ENCODE measurements at places on chromosomes 4 and X. TPM values are rescaled to one million over a fixed set of nuclear protein-coding genes. Genes with fewer than 3 reads are reported as not detected.

The CT45A7 gene
- not detected for polyA plus RNA-seq

The ZCCHC12 gene
- not detected for polyA plus RNA-seq

The LIMCH1 gene
- polyA plus RNA-seq: 5.5 TPM

The ARMCX4 gene
- 11.9 TPM for polyA plus RNA-seq

DNA sequence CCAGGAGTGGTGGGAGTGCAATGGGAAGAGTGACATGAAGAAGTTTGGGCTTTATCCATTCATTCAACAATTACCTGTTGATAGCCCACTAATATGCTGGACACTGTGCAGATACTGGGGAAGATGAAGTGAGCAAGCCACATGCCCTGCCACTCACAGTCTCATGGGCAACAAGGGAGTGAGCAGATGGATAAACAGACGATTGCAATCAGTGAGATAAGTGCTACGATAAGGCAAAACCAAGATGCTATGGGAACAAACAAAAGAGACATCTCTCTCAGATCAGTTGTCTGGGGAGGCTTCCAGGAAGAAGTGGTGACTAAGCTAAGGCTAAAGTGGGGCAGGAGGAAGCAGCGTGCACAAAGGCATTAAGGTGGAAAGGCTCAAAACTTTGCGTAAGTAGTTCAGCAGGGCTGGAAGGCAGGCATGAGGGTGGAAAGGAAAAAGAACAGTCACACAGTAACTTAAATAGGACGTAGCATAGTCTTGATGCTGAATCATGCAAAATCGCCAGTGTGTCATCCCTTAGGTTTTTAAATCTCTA is 31.7 kb downstream of the GAB3 start:
- H3K27ac ChIP-seq: no peak overlapping the region
- H3K4me3 ChIP-seq: no peak overlapping the region
- H3K27me3 ChIP-seq: peaks cover 15% of the 10 kb centered on the region
- no peaks in the 10 kb centered on the region for H3K4me1 ChIP-seq
- no peaks in the 10 kb centered on the region for H3K36me3 ChIP-seq
- DNase-seq: no peak

DNA sequence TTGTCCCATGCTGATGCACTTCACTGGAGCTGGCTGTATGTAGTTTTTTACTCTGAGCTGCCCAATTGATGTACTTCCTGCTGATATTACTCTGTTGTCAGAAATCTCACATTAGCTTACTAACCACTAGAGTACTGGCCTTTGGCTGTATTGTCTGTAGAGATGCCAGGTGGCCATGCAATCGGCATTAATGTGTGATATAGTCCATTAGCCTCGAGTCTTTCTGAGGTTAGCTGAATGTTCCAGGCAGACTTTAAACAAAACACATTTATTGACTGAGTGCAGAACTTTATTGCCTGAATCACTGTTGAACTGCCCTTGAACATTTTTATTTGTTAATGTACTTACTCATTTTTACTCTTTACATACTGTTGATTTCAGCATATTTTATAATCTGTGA is 335.2 kb downstream of the PCDH10 start:
- no peak overlapping the region for H3K4me3 ChIP-seq
- H3K36me3 ChIP-seq: no peaks in the 10 kb centered on the region
